ENCODE measurements at places on chromosomes 16 and 17.

DNA sequence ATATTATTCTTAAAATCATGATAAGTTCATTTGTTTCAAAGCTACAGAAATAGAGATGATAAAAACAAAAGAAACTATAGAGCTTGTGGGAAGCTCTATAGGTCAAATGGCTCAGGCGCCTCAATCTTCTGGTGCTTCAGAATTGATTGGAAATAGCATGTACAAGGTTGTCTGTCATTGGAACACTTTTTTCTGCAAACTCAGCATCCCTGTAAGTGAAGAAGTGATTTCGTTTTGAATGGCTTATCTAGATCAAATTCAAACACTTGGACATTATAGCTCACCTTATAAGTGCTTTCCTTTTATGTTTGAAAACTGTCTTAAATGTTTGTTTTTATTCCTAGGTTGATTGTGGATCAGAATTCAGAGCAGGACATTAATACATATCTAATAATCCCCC, 103.7 kb downstream of the SKAP1 start:
- DNase-seq, result no peak

- DNase-seq, result no peak
These were observed 9.3 kb downstream of the ABCA5 start for GRCh38 chr17:69317625-69318024.

DNA sequence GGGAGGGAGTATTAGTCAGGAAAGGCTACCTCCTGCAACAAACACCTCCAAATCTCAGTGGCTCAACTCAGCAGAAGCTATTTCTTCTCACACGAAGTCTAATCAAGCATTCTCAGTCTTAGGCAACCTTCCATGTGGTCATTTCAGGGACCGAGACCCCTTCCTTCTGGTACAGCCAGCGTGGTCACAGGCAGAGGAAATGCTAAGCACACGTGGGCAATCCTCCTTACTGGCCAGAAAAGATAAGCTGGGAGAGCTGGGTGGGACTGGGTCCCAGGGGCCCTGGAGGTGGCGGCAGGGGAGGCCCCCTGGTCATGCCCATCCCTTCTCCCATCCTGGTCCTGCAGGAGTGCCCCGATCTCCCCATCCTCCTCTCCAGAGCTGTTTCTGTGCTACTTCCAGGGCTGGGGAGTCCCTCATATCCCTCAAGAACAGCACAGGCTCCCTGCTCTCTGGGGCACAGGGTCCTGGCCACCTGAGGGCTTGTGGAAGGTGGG, 5.7 kb upstream of the CX3CL1 start:
- DNase-seq, result no peak

GRCh38 chr16:84613408-84614072, 4.3 kb downstream of the COTL1 start:
- no peak for DNase-seq

DNA sequence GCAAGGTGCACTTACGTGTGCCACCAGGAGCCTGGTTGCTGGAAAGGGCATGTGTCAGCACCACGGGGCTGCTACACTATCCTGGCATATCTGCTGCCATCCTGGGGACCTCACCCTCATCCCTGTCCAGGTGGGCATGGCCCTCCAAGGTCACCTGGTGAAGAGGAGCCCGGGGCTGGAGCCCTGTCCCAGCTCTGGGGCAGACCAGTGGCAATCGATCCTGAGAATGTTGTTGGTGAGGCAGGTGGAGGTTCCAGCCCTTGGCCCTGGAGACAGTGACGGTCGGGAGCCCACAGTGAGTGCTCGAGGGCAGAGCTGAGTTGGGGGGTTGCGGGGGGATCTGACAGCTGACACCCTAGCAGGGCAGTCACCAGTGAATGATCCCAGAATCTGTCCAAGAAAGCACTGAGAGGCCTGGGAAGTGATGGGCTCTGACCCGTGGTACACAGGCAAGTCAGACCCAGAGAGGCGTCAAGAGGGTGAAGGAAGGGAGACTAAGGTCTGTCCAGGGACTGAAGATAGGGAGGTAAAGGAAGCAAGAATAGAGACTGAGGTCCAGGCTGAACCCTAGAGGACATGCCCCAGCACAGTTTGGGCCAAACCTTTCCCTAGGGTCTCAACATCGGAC, 17.6 kb downstream of the POLR3K start:
- no peak for DNase-seq

All from foreskin fibroblast (primary cell).